ENCODE measurements at places on chromosomes 6 and 20.

DNA sequence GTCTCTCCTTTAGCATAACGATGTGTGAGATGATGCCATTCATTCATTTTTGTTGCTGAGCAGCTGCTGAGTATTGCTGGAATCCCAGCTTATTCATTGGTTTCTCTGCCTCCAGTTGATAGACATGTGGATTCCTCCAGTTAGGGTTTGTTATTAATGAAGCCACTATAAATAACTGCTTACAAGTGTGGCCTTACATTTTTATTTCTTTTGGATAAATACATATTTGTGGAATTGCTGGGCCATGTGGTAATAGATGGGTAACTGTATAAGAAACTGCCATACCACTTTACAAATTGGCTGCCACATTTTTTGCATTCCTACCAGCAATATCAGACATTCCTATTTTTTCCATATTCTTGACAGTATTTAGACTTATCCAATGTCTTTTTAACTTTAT, 2.6 kb upstream of the HLA-B start:
- DNase-seq, result no peak

DNA sequence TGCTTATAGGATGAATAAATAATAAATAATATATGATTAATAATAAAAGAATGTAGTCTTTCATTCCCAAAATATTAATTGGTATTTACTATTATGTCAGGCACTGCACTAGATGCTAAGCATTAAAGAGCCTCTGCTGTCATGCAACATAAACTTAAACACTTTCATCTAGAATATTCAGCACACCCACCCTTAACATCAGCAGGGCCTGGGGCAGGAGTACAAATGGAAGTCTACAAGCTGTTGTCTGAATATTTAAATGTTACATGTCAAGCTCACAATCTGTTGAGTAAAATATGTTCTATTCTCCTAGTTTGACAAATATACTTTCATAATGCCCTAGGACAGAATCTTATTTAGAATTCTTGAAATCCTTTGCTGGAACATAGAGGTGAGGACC, 395.1 kb downstream of the EPM2A start:
- no peak for DNase-seq

- DNase-seq, result no peak
Measured at GRCh38 chr6:71481801-71482200, 193.2 kb downstream of the OGFRL1 start.

GRCh38 chr6:105994118-105994590, 92.0 kb upstream of the PRDM1 start:
- peak; percentile 62 for DNase-seq

DNA sequence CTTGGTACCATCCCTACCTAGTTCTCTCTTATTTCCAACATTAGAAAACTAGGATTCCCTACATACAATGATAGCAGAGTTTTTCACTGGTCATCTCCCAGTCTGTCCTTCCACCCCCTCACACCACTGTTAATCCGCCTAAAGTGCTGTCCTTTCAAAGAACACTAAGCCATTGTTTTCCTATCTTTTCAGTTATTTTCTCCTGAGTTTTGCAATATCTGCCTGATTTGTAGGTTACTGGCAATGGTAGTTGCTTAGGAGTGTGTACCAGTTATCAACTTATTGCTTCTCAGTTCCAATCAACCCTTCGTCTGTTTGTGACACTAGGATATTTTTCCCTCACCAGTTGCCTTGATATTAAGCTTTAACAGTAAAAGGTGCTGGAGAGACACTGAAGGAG, 135.0 kb downstream of the EPM2A start:
- DNase-seq, result no peak

- peak; percentile 98 for DNase-seq
Measured at GRCh38 chr6:142374965-142375733, 73.3 kb downstream of the ADGRG6 start.

DNA sequence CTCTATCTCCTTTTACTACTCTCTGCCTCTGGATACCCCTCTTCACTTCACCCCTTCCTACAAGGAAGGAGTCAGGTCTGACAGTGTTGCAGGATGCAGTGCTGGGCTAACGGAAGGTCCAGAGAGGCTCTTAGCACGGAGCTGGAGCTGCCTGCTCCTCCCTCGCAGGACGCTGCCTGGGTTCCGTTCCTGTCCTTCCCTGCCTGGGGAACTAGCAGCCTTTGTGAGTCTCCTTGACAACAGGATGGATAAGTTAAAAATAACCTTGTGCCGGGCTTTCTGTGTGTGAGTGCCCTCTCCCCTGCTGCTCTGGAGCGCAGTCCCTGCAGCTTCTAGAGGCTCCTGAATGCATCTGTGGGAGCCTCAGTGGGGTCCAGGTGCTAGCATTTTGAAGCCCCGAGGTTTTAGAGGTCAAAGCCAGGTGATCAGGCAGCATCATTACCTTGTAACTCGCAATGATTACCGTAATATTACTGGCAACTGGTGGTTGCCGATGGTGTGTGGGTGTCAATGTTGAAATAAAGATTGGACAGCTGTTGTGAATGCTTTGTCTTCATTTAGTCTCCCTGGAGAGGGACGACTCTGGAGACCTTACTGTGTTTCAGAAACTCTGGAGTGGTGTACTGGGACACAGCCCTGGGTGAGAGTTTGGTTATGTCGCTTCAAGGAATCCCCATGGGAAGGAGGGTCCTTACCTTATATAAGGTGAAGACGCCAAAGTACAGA, 44.4 kb downstream of the CDS2 start:
- no peak for DNase-seq

DNA sequence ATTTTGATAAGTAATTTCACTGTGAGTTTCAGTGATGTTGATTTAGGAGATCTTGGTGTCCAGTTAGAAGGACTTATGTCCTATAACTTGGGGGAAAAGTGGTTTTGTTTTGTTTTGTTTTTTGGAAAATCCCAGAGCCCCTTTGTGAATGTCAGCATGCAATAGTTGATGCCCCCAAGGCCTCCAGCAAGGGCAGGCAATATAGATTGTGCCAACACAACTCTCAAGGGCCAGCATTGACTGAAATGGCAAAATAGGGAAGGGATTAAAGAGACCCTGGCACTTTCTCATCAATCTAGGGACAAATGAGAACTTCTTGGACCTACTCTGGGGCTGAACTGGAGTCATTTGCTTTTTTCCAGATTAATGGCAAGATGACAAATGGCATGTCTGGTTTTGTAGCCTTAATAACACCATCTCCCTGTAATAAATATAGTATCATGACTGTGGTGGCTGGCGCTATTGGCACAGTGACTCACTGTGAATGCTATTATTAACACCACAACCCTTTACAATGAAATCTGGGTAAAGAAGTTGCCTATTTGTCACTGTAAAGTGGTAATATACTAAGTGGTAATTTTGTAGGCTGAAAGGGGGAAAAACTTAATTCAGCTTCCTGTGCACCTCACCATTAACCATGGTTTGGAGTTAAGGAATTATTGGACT, 51.8 kb downstream of the ABRACL start:
- peak; percentile 11 for DNase-seq

DNA sequence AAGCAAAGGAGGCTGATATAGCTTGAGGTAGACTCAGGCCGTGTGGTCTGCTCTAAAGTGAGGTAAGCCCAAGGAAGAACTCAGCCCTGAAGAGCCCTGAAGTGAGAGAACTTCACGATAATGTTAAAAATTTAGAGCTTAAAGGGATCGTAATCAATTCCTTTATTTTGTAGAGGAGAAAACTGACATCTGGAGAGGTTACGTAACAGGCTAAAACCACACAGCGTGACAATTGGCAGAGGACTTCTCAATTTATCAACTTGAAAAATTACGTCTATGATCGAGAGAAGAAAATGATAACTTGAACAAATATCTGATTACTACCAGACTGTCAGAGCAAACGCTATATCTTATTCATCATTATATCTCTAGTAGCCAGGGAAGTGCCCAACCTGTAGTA, 121.8 kb upstream of the FOXO3 start:
- peak; percentile 15 for DNase-seq

DNA sequence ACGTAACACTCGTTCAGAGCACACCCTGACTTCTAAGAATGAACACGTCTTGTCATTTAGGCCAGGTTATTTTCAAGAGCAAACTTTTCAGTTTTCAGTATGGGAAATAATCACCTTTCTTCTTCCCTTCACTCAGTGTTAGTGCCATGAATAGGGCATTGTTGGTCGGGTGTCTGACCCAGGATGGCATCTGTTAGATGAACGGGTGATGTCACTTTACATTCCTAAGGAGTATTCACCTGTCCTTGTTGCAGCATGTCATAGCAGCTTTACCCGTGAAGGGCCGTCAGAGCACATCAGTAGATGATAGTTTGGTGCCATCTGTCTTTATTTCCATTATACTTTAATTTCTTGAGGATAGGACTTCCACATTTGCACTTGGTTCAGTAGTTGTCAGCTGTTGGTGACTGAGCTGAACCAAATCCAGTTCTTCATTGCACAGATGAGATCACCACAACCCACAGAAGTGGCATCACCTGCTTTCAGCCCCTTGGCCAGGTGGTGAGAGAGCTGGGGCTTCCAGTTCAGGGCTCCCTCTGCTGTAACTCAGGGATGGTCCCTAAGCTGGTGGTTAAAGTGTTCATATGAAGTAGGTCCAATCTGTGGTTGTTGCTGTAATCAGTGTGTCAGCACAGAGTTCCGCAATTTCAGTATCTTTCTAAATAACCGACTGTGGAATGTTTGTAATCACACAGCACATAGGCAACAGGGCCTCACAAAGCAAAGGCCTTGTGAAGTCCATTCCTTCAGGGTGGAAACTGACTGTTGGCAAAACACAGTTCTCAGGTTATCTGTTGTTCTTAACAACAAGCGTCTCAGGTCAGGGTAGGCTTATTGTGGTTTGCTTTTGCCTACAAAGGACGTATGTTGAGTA, 68.2 kb downstream of the FAM120B start:
- no peak for DNase-seq

GRCh38 chr6:299104-299980, 7.1 kb downstream of the DUSP22 start:
- no peak for DNase-seq

- DNase-seq, result no peak
Measured at GRCh38 chr20:21725892-21726291, 20.4 kb downstream of the PAX1 start.

DNA sequence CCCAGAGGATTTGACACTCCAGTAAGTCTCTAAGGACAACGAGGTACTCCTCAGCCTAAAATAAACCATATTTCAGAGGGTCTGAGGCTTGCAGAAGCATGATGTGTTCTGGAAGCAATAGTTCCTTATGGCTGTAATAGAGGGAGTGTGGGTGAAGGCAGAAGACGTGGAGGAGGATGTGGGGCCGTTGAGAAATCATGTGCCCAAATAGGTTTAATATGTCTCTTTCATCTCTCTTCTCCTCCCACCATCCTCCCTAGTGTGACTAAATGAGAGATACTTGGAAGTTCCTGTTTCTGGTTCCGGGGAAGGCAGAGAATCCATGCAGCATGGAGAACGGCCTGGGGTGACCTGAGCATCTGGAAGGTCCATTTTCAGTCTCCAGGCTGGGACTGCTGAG, 174.0 kb upstream of the RSPO3 start:
- no peak for DNase-seq

GRCh38 chr6:152375197-152375596, 262.0 kb downstream of the SYNE1 start:
- no peak for DNase-seq

- no peak for DNase-seq
Measured at GRCh38 chr20:25600632-25601031, 15.3 kb upstream of the NINL start.

DNA sequence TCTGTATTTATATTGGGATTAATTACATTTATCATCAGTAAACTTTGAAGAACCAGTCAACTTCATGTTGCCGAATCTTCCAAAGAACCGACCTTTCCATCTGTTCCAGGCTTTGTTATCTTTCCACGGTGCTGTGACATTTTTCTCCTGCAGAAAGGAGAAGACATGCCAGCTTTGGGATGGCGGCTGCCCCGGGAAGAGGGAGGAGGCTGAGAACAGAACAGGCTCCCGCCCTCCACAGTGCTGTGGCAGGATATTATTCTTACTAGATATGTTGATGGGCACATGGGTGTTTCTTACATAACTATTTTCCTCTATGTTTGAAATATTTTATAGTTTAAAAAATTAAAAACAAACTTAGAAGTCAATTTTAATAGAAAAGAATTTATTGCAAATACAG, 44.9 kb downstream of the GINS1 start:
- DNase-seq, result no peak

GRCh38 chr6:30510419-30511168, 21.3 kb downstream of the HLA-E start:
- no peak for DNase-seq

GRCh38 chr6:40896696-40897095, 142.3 kb downstream of the UNC5CL start:
- no peak for DNase-seq

- DNase-seq, result no peak
Measured at GRCh38 chr6:2819978-2820377, 21.7 kb downstream of the SERPINB1 start.

- no peak for DNase-seq
Measured at GRCh38 chr6:41757271-41757670, 10.1 kb upstream of the PGC start.

DNA sequence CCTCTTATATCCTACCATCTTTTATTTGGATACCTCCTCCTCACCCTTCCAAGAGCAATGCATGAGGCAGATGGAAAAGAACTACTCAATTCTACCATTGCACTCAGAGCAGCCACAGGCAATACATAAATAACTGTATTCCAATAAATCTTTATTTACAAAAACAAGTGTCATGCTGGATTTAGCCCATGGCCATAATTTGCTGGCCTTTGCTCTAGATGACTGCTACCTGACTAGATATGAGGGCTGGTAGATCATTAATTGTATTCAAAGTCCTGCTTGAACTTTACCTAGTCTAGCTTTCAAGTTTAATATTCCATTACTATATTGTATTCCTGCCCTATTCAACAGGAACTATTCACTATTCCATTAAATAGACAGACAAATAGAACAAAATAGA, 37.1 kb downstream of the AFG1L start:
- no peak for DNase-seq

DNA sequence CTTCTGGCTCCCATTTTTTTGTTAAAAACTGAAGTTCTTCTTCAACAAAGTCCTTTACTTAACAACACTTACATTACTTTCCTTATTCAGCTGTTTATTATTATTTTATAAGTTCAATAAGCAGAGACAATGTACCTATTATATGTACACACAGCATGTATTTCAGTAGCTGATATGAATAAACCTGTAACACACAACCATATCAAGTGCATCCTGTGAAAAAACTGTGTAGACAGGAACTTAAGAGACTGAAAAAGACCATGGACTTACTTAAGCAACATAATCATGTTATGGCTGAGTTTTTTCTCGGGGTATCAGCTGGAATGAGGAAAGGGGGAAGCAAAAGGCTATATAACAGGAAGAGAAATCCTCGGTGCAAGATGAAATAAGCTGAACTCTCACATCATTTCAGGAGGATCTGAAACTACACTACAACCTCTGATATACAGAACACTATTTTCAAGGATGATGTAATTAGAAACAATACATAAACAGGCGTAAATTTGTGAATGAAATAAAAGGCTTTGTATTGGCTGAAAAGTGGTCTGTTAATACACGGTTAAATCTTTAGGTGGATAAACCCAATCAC, 70.9 kb downstream of the REV3L start:
- no peak for DNase-seq

GRCh38 chr6:36755435-36756348, 58.1 kb downstream of the RAB44 start:
- peak; percentile 41 for DNase-seq

GRCh38 chr20:46260480-46260879, 47.8 kb downstream of the CDH22 start:
- DNase-seq, result no peak
